Omental fat pad (tissue), 4 donors: ENCODE measurements at places on chromosomes 11 and 22. TPM values are rescaled to one million over a fixed set of nuclear protein-coding genes. Genes with fewer than 3 reads are reported as not detected.

Gene GDPD5
- total RNA-seq: 23.6 TPM

Gene SCGB1C1
- total RNA-seq: not detected

Gene EHF
- not detected for total RNA-seq

Gene MS4A15
- not detected for total RNA-seq

Gene TBX10
- not detected for total RNA-seq

Gene OR6T1
- total RNA-seq: not detected

Gene C11orf86
- not detected for total RNA-seq

Gene SLC25A18
- 28.7 TPM for total RNA-seq

Gene TOLLIP
- 34.4 TPM for total RNA-seq

Gene SYCE3
- not detected for total RNA-seq

Gene EXPH5
- 0.32 TPM for total RNA-seq

- DNase-seq: no peak
These were observed 21.8 kb upstream of the YWHAH start for GRCh38 chr22:31922534-31922933.

DNA sequence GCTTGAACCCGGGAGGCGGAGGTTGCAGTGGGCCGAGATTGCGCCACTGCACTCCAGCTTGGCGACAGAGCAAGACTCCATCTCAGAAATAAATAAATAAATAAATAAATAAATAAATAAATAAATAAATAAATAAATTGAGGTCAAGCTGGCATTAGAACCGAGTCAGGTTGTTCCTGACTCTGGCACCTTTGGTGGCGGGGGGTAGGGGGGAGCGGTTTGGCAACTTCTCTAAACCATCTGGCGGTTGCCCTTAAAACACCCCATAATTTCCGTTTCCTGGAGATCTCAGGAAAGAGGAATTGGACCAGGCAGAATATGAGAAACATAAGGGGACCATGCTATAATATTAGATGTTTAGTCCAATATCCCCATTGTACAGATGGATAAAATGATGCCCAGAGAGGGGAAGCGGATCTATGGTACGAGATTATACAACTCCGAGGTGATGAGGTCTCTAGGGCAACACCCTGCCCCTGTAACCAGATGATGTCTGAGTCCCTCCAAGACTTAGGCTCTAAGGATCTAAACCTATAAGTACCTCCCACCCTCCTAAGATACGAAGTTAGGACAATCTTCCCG is 785 bp downstream of the CLPB start:
- no peak for DNase-seq

- DNase-seq: no peak
These were observed 18.5 kb upstream of the QSER1 start for GRCh38 chr11:32874132-32874531.

DNA sequence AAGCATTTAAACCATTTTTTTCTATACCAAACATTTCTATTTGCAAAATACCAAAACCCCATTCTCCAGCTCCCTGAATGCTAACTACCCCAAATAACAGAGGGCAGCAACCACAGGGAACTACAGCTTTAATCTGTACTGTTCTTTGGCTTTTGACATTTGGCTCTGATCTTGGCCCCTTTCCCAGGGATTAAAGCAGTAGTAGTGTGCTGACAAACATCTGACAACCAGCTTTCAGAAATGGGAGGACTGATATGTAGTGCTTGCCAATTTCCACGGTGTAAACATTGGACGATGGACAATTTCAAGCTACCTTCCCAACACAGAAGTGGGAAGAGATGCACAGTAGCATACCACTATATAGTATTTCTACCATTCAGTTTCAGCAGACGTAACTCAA is 88.4 kb upstream of the TEAD1 start:
- no peak for DNase-seq

DNA sequence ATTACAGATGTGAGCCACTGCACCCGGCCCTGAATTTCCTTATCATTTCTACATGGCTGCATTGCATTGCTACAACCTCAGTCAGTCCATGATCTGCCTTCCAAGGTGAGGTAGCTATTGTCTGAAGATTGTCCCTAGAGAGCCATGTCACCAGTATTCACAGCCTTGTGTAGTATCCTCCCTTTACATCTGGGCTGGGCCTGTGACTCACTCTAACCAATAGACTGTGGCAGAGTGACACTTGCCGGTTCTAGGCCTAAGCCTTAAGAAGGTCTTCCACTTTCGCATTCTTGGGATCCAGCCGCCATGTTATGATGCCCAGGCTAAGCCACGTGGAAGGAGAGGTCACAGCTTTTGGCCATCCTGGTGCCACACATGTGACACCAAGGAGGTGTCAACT is 10.1 kb upstream of the PLEKHB1 start:
- DNase-seq: no peak

DNA sequence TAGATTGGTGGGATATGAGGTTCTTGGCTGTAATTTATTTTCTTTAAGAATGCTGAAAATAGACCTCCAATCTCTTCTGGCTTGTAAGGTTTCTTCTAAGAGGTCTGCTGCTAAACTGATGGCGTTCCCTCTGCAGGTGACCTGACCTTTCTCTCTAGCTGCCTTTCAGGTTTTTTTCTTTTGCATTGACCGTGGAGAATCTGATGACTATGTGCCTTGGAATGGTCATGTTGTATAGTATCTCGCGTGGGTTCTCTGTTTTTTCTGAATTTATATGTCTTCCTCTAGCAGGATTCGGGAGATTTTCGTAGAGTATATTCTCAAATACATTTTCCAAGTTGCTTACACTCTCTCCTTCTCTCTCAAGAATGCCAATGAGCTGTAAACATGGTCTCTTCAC is 122.2 kb downstream of the DDX10 start:
- DNase-seq: no peak

DNA sequence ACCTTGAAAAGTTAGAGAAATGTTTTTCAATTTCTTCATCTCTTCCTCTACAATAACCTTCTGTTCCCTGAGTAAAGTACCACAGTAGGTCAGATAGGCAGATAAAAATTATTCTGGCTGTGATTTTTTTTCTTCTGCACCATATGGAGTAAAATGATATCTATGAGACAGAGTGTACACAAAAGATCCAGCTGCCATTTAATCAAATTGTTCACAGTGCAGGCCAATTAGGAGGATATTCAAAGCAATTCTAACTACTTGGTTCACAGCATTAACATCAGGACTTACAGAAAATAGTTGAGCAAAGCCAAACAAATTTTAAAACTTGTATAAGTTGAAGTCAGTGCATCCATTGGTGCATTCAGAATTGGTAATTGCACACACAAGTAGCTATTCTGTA is 147.9 kb upstream of the LUZP2 start:
- no peak for DNase-seq

- no peak for DNase-seq
These were observed 4.8 kb upstream of the FBXO7 start for GRCh38 chr22:32469799-32470212.

GRCh38 chr11:113493206-113493605 is 18.0 kb upstream of the DRD2 start:
- no peak for DNase-seq

- peak; percentile 16 for DNase-seq
These were observed 153.7 kb downstream of the TBC1D22A start for GRCh38 chr22:46915950-46916730.

GRCh38 chr11:61281581-61282250 is 13.4 kb downstream of the VWCE start:
- DNase-seq: no peak

DNA sequence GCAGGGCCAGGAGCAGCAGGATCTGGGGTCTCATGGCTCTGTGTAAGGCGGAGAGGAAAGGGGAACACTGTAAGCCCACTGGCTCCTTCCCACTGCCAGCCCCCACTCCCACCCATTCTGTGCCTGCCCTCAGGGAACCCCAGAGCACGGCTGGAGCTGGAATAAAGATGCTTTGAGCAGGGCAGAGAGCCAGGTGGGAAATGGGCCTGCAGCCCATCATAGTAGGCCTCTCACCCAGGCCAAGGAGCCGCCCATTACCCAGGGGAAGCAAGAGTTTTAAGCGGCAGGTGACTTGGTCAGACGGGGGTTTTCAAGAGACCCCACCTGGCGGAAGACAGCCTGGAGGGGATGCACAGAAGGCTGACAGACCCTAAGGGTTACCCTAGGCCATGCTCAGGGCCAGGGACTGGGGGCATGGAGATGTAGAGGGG is 4.6 kb downstream of the LRRC32 start:
- no peak for DNase-seq

- DNase-seq: no peak
These were observed 21.5 kb downstream of the PRRG4 start for GRCh38 chr11:32851251-32851650.

DNA sequence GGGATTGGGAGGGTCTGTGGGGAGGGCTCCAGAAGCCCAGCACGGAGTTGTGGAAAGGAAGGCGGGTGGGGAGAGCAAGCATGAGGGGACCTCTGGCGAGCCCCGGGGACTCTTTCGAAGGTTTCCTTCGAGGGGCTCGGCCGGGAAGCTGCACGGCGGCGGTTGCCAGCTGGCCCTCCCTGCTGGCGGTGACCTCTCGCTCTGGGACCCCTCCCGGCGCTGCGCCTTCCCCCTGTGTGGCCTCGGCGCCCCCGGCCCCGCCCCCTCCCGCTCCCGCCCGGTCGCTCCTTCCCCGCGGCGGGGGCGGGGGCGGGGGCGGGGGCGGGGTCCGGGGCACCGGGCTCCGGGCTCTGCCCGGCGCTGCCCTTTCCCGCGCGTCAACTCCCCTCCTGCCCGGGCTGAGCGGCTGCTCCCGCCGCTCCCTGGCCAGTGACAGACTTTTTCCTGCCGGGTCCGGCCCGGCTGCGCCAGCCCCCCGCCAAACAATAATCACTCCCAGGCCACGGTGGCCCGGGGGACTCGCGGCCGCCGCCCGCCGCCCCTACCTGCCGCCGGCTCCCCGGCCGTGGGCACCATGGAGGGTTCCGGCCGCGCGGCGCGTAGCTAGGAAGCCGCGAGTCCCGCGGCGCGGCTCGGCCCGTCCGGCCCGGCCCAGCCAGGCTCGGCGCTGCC is 941 bp downstream of the CLCF1 start:
- DNase-seq: no peak

- DNase-seq: no peak
These were observed 10.7 kb downstream of the LSP1 start for GRCh38 chr11:1863352-1864216.
